ENCODE measurements at places on chromosomes 2 and 18. TPM values are rescaled to one million over a fixed set of nuclear protein-coding genes. Genes with fewer than 3 reads are reported as not detected.

- no peak for DNase-seq
Observed at GRCh38 chr2:21382701-21383520, 259.1 kb downstream of the TDRD15 start.

- no peak for DNase-seq
Observed at GRCh38 chr2:139924070-139924469, 1143.9 kb upstream of the NXPH2 start.

The ATG16L1 gene
- total RNA-seq: 19.9 TPM

The TP53I3 gene
- total RNA-seq: 9.8 TPM

DNA sequence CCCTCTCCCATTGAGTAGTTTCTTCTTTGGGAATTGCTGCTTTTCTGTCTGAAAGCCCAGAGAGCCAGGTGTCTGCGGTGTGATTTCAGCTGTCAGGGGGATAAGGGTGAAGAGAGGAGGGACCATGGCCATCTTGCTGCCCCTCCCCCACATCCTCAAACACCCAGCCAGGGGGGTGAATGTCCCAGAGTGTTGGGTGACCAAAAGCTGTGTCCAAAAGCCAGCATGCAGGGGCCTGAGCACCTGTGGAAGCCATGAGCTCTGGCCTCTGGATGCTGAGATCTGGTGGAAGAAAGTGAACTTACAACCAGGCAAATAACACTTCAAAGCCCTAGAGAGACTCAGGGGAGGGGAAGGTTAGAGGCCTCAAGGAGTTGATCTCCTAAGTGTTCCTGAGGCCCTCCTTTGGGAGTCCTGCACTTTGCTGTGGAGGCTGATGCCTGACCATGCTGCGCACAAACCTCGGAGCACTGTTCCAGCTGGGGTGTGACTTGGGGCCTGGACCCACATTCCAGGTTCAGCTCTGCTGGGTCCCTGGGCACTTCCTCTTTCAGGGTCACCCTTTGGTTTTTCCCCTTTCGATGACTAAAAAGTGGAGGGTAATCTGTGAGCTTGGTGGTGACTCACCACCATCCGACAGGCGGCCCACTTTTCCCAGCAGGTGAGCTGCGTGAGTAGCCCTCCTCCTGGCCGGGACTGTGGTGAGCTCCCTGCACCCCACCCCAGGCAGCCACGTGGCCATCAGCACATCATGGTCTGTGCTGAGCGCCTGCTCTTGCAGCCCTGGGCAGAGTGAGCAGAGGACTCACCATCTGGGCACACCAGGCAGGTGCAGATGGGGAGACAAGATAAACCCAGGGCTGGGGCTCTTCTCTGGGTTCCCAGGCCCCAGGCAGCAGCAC, 66.8 kb upstream of the FOSL2 start:
- no peak for DNase-seq

The SPC25 gene
- total RNA-seq: 0.42 TPM

- no peak for DNase-seq
Observed at GRCh38 chr18:56982766-56983165, 164.1 kb upstream of the BOD1L2 start.

GRCh38 chr2:147122944-147123343, 721.9 kb upstream of the ACVR2A start:
- DNase-seq: no peak

The LCT gene
- total RNA-seq: not detected

The CD8B gene
- 1.00 TPM for total RNA-seq
